Fibroblast of skin of back (primary cell): ENCODE measurements at places on chromosomes 5 and 9.

DNA sequence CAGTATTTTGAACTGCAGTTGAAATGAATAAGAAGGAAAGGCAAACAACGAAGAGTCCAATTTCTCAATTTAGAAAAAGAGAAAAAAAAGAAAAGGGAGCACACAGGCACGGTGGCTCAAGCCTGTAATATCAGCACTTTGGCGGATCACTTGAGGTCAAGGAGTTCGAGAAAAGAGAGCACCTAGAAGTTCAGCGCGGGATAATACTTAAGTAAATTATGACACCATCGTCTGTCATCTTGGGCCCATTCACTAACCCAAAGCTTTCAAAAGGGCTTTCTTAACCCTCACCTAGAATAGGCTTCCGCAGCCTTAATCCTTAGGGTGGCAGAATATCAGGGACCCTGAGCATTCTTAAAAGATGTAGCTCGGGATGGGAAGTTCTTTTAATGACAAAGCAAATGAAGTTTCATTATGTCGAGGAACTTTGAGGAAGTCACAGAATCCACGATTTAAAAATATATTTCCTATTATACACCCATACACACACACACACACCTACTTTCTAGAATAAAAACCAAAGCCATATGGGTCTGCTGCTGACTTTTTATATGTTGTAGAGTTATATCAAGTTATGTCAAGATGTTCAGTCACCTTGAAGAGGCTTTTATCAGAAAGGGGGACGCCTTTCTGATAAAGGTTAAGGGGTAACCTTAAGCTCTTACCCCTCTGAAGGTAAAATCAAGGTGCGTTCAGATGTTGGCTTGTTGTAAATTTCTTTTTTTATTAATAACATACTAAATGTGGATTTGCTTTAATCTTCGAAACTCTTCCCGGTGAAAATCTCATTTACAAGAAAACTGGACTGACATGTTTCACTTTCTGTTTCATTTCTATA, 602 bp upstream of the CD274 start:
- no peak for DNase-seq

DNA sequence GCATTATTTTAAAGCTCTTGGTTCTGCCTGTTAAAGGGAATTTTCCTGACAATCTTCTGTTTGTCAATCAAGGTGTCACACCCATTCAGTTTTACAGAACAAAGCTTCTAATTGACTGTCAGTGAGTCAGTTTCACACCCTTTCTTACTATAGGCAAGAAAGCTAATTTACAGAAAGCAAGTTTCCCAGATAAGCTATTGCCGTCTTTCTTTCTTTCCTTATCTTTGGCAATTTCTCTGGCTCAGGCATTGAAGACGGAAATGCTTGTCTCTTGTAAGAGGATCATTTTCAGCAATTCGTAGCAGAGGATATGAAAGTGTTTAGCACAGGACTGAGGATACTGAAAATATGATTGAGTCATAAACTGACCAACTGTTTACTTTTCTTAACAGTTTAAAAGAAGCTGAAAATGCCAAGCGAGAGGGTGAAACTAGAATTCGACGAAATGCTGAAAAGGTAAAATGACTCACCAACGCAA, 27.0 kb downstream of the SPINK5 start:
- no peak for DNase-seq

DNA sequence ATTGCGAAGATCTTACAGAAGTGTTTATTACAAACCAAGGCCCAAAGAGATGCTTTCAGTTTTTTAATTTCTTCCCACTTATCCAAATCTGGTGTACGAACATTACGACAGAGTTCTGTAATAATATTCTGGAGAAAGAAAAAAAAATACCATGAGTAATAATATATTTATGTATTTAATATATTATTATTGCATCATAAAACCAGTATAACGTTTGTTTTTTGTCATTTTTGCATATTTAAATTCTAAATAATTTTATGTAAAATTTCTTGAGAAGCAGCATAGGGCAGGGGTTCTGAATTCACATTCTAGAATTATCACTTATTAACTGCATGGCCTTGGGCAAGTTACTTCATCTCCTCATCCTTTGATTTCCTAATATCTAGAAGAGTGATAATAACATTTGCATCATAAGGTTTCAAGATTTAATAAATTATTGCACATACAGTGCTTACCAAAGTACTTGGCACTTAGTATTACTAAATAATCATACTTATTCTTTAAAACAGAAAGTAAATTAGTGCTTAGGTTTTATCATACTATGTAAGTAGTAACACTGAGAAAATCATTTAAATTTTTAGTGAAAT, 107.7 kb downstream of the OSMR start:
- no peak for DNase-seq

GRCh38 chr5:56328753-56329560, 95.8 kb upstream of the ANKRD55 start:
- peak; percentile 52 for DNase-seq

DNA sequence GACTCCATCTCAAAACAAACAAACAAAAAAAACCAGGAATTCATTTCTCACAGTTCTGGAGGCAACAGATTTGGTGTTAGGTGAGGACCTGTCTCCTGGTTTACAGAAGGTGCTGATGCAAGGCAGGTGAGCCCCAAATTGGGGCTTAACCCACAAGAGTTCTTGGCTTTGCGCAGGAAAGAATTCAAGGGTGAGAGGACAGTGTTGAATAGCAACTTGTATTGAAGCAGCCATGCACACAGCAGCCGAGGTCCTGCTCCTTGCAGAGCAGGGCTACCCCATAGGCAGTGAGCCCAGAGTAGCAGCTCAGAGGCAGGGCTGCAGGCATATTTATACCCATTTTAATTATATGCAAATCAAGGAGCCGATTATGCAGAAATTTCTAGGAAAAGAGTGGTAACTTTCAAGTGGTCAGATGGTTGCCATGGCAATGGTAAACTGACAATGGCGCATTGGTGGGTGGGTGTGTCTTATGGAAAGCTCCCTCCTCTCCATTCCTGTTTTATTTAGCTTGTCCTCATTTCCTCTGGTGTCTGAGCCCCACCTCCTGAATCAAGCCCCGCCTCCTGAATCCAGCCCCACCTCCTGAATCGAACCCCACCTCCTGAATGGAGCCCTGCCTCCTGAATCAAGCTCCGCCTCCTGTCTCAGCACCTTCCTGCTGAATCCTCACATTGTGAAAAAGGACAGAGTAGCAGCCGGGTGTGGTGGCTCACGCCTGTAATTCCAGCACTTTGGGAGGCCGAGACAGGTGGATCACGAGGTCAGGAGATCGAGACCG, 34.5 kb upstream of the COL5A1 start:
- peak; percentile 48 for DNase-seq
